ENCODE measurements at places on chromosomes 1 and 21. TPM values are rescaled to one million over a fixed set of nuclear protein-coding genes. Genes with fewer than 3 reads are reported as not detected.

The KLHDC7A gene
- total RNA-seq = 0.09 TPM

The TTC4 gene
- total RNA-seq = 14.3 TPM

- no peak for DNase-seq
Measured at GRCh38 chr1:110620686-110621085, 14.5 kb upstream of the KCNA2 start.

DNA sequence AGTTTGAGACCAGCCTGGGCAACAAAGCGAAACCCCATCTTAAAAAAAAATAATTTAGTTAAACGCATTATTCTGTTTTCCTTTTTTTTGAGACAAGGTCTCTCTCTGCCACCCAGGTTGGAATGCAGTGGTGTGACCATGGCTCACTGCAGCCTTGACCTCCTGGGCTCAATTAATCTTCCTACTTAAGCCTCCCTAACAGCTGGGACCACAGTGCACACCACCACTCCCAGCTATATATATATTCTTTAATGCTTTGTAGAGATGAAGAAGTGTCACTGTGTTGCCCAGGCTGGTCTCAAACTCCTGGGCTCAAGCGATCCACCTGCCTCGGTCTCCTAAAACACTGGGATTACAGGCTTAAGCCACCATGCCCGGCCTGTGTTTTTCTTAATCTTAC is 7.7 kb upstream of the KLF17 start:
- no peak for DNase-seq

DNA sequence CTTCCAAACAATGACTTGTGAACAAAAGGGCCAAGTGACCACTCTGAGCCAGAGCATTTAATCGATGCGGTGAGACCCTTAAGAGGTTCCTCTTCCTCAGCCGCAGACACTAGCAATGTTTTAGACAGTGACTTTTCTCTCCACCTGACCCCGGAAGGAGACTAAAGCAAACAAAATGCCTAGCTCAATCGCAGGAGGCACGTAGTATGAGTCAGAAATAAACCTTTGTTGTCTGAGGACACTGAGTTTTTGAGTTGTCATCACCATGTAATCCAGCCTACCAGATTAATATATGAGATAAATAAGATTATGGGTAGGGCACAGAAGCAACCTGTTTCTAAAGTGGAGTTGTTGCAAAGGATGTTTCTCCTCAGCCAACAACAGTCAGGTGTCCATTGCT is 326.2 kb upstream of the DUSP10 start:
- no peak for DNase-seq

Data from heart right ventricle (tissue), 16 donors.